Stimulated activated CD4-positive, alpha-beta T cell treated with anti-CD3 and anti-CD28 coated beads, Interleukin-2, amount 100 ng/mL, for 24 hours (primary cell): ENCODE measurements at places on chromosomes 1 and 21.

DNA sequence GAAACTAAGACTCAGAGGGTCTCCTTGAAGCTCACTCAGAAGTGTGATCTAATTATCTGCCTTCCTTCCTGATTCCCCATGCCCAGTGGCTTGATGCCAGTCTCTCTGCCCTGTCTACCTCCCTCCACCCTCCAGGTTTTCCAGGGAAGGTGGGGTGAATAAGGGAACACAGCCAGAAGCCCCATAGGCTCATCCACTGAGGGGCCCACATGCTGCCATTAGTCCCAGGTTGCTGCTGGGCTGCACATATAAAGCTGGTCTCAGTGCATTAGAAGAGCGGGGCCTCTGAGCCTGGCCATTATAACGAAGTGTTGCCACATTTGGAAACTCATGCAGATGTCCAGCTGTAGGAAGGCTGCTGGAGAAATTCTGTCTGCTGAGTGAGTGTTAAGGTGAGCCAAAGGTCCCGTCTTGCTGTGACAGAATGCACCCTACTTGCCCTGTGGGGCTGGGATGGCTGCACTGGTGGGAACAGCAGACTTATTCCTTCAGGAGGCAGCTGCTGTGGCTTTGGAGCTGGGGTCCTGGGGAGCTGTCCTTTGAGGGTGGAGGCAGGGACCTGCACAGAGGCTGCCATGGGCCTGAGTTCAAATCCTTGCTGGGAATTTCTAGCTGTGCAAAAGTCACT, 2.9 kb downstream of the ADORA1 start:
- DNase-seq: no peak

- no peak for DNase-seq
These were observed 9.6 kb upstream of the PLA2G4A start for GRCh38 chr1:186819126-186819525.

DNA sequence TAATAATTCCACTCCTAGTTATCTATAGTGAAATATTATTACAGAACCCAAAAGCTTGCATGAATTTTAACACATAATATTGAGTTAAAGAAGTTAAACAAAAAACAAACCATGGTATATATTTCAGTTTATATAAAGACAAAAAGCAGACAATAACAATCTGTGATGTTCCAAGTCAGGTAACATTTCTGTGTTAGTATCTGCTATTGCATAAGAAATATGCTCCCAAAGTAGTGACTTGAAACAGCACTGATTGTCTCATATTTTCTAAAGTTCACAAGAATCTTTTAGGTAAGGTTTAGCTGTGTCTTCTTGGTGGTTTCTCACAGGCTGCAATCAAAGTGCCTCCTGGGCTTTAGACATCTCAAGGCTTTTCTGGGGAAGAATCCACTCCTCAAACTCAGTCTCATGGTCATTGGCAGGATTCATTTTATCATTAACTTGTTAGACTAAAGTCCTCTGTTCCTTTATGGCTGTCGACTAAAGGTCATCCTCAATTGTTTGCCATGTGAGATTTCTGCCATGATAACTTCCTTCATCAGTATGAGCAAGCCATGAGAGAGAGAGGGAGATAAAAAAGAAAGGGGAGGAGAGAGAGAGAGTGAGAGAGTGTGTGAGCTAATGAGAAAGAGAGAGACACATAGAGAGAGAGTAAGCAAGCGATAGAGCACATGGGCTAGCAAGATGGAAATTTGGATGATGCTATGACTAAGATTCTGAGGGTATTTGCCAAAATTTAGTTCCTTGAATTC, 19.9 kb downstream of the GBP1 start:
- no peak for DNase-seq

GRCh38 chr1:81455481-81455880, 345.3 kb upstream of the ADGRL2 start:
- DNase-seq: no peak

DNA sequence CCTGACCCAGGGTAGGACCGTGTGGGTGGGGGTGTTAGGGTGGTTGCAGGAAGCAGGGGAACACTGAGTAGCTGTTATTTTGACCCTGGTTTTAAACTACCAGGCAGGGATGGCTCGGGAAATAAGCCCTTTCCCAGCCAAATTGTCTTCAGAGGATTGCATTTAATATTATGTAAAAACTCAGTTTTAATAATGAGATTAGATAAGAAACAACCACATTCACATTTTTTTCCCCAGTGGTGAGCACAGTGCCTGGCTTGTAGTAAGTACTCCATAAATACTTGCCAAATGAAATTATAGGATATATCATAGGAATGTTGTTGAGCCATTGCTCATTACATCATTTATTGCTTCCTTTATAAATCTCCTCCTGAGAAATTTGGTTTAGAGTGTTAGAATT, 3.1 kb upstream of the ACP6 start:
- DNase-seq: no peak

DNA sequence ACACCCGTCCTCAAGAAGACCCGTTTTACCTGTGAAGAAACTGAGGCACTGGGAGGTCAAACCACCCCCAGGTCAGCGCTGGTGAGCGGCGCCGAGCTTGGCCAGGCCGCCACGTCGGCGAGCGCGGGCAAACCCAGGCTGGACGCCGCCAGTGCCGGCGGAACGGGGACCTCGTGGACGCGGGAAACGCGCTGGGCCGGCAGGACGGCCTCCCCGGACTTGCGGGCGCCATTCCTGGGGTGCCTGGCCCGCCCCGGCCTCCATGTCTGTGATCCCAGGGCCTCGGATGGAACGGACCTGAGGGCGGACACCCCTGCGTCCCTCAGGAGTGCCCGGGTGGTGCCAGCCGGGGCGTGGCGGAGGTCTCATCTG, 764 bp upstream of the SUMO3 start:
- DNase-seq: no peak

- DNase-seq: peak; percentile 43
These were observed 48.7 kb downstream of the SPAG17 start for GRCh38 chr1:118136187-118136941.

- DNase-seq: no peak
These were observed 690.5 kb upstream of the NR5A2 start for GRCh38 chr1:199336745-199337640.

DNA sequence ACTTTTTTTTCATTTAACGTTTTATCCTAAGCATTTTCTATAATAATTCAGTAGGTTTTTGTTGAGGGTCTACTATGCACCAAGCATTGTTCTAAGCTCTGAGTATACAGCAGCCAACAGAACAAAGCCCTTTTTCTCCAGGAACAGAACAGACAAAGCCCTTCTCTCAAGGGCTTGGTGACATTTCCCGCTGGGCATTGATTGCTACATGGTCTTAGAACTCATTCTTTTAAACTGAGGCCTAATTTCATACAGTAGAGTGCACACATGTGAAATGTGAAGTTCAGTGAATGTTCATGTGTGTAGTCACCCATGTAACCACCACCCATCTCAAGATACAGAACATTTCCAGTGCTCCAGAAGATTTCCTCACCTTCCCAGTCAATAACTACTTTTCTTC, 15.2 kb upstream of the PDIK1L start:
- DNase-seq: no peak

- DNase-seq: no peak
These were observed 1.2 kb upstream of the ZNF124 start for GRCh38 chr1:247172996-247173395.

DNA sequence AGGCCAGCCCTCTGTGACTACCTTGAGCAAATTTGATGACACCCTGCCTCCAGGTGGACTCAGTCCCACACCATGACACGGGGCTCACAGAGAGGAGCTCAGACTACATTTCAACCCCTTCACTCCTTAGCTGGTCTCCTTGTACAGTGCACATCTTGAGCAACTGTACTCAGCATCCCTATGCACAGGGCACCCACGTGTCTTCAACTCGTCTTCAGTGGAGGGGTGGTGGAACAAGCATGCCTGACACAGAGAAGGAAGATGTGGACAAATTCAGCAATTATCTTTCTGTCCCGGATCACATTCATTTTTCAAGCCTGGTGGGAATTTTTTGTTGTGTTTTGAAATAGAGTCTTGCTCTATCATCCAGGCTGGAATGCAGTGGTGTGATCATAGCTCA, 213.7 kb downstream of the KAZN start:
- no peak for DNase-seq

DNA sequence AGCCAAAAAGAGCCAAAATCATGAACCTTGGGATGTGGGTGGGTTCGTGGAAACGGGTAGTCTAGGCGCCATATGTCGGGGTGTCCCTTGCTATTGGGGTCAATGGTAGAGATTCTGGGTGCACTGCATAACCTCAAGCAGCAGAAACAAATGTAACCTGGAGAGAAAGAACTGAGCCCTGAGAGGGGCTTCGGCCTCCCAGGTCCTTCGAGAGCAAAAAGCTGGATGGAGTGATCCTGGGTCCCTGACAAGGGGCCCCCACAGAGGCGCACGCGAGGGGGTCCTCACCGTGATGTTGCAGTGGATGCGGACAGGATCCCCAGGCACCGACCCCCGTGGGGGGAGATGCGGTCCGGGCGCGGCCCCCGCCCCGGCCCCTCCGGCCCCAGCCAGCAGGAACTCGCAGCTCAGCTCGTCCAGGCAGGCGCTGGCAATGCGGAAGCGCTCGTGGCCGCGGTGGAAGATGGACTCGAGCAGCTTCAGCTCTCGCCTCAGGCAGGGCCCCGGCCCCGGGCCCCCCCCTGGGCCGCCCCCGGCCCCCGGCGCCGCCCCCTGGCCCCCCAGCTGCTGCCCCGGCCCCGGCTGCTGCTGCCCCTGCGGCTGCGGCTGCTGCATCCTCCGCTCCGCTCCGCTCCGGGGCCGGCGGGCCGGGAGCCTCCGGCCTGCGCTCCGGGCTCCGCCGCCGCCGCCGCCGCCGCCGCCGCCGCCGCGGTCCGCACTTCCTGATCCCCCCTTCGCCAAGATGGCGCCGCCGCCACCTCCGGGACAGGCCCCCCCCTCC, at the start of gene UBE2Q1:
Gene UBE2Q1 (minus strand): TSS at position 724 of the 781 bp plus-strand sequence. CDS start 109 bp downstream, at position 615.
- DNase-seq: peak; percentile 35

- DNase-seq: no peak
These were observed 47.8 kb downstream of the DAB1 start for GRCh38 chr1:57376041-57376440.
